ENCODE measurements at places on chromosomes 13 and 19.

- no peak for DNase-seq
Measured at GRCh38 chr19:53980539-53981375, 10.7 kb upstream of the CACNG6 start.

DNA sequence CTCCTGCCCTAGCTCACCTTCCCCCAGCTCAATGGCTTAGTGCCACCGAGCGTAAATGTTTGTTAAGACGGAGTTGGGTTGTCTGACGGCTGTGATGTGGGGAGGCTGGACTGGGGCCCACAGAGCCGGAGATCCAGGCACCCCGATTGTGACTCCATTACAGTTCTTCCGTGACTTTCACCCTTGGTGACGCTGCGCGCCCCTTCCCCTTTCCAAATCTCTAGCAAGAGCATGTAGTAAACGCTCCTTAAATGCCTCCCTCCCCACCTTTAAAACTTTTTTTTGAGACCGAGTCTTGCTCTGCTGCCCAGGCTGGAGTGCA is 829 bp downstream of the REEP6 start:
- DNase-seq = no peak

- no peak for DNase-seq
Measured at GRCh38 chr19:48113190-48113917, 2.7 kb upstream of the PLA2G4C start.

DNA sequence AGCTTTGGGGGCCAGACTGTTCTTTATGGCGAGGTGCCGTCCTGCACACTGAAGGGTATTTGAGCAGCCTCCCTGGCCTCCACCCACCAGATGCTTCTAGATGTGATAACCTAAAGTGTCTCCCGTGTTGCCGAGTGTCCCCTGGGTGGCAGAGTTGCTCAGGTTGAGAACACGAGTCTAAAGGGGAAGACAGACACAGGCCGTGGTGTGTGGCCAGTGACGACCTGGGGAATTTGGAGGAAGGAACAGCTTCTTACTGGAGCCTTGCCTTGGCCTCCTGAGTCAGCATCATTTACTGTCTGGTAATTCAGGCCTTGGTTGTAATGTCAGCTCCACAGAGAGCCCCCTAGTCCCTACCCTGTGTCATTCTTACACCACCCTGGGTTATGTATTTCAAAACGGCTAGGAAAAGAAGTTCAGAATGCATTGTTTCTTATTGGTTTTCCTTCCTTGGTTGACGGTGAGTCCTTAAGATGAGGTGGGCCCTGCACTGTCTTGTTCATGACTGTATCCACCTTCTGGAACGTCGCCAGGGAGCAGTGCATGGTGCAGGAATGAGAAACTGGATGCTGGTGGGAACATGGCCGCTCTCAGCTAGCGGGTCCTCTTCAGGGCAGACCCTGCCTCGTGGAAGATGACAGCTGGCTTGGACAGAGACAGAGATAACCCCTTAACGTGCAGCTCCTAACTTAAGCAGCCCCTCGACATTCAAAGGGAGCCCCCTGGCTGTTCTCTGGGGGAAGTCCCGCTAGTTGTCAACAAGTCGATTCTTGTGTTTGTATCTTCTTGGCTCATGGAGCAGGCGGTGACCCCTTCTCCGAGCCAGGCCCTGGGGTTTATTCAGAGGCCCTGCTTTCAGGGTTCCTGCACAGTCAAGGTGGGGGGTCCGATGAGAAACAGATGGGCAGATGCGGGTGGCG is 7.2 kb downstream of the SIN3B start:
- no peak for DNase-seq

DNA sequence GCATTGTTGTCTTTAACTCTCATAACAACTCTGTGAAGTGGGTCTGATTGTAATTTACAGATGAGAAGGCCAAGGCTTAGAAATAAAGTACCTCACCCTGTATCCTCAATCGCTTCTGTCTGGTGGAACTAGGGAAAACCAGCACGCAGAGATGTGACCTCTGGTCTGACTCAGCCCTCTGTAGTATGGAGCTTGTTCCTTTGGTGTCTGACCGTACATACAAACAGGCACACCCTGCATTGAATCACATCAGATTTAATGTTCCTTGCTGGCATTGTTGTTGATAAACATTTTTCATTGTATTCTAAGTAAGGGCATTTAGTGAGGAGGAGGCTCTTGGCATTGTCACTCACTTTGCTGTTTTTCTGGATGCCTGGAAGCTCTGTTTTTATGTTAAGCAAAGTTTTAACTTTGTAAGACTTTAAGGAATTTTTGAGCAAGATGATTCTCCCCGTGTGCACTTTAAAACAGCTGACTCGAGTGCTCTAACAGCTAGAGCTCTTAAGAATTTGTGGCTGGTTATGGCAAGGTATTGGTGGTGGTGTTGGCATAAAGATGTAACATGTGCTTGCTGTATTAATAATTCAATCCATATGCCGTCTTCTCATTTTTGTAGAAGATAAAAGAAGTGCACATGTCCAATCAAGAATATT is 89.0 kb upstream of the SPATA13 start:
- no peak for DNase-seq

DNA sequence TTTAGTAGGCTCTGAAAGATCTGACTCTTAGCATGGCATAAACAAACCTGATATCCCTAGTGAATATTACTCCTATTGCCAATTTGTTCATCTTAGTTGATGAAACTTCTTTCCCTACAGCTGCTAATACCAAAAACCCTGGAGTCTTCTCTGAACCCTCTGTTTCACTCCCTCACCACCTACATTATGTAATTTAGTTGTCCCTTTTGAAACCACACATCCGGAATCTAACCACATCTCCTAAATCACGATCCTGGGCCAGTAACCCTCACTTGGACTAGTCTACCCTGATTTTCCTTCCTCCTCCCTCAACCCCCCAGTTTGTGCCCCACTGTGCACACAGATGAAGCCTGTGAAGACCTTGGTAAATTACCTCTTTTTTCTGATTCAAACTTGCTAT is 1.2 kb downstream of the ZNF256 start:
- DNase-seq = no peak

DNA sequence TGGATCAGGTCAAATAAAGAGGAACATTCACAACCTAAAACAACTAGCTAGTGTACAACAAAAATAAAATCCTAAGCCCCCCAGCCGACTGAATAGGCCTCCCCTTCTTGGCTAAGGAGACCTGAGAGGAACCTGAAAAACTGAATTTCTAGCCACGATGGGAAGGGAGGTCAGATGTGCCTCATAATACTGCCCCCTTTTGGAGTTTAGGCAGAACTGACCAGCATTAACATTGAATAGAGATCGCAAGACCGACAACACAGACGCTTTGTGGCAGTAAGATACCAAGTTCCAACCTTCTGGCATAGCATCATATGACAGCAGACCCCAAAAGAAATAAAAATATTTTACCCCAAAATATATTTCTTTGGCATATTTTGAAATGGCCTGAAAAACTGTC is 15.9 kb downstream of the CBY2 start:
- DNase-seq = peak; percentile 11

- no peak for DNase-seq
Measured at GRCh38 chr13:97459215-97459777, 25.3 kb downstream of the RAP2A start.

DNA sequence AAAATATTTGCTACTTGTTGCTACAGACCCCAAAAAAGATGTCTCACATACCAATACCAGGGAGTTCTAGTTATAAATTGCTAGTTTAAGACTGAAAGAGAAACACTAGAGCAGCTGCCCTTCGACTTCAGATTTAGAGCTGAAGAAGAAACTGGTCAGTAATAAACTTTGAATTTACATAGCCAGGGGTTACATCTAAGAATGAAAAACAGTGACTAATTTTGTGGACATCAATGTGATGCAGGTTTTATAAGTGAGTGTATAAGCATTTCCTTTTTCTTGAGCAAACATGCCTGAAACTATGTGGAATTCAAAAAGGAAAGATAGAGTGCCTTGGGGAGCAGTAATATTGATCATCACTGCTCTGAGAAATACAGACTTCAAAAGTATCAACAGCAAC is 724.9 kb upstream of the MIR17HG start:
- peak; percentile 25 for DNase-seq

- peak; percentile 34 for DNase-seq
Measured at GRCh38 chr13:44197791-44198770, 175.5 kb upstream of the SERP2 start.

DNA sequence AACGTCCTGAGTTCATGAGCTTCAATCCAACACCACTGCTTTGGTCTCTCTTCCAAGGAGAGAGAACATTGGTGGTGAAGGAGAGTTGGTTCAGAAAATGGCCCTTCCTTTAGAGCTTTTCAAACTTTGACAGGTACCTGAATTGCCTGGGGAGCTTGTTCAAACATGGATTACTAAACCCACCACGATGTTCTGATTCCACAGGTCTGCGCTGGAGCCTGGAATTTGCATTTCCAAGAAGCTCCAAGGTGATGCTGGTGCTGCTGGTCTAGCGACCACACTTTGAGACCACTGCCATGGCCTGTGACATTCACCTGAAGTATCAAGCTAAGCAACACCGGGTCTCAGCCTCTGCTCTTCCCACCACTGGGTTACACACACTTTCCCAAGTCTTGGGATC is 60.2 kb downstream of the GSX1 start:
- DNase-seq = no peak

GRCh38 chr13:114174529-114174961 is 4.5 kb upstream of the CFAP97D2 start:
- DNase-seq = peak; percentile 9

DNA sequence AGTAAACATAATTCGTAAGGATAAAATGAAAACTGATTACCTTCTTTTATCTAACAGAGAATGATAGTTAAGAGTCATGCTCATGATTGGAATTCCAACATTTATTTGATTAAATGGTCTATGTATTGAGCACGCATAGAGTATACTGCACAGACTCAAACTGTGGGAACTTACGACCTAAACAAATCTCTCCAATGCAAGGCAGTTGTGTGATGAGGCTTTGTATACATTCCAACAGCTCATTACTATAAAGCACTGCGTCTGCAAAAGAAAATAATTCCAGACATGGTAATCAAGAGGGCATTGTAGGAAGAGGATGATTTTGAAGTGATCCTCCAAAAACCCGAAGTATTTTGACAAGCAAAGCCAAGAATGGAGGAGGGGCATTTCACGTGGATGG is 169.5 kb downstream of the NUFIP1 start:
- DNase-seq = no peak

- DNase-seq = no peak
Measured at GRCh38 chr13:23632048-23632582, 61.9 kb downstream of the TNFRSF19 start.

DNA sequence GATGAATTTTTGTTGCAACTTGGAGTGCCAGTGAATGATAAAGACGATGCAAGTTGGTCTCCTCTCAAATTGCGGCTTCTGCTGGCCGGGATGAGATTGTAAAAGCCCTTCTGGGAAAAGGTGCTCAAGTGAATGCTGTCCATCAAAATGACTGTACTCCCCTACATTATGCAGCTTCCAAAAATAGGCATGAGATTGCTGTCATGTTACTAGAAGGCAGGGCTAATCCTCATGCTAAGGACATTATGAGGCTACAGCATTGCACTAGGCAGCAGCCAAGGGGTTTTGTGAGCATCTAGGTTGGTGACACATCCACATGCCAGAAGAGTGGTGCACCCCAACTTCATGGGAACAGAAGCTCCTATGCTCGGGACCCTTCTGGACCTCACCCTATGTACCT is 22.2 kb upstream of the KLF5 start:
- no peak for DNase-seq

DNA sequence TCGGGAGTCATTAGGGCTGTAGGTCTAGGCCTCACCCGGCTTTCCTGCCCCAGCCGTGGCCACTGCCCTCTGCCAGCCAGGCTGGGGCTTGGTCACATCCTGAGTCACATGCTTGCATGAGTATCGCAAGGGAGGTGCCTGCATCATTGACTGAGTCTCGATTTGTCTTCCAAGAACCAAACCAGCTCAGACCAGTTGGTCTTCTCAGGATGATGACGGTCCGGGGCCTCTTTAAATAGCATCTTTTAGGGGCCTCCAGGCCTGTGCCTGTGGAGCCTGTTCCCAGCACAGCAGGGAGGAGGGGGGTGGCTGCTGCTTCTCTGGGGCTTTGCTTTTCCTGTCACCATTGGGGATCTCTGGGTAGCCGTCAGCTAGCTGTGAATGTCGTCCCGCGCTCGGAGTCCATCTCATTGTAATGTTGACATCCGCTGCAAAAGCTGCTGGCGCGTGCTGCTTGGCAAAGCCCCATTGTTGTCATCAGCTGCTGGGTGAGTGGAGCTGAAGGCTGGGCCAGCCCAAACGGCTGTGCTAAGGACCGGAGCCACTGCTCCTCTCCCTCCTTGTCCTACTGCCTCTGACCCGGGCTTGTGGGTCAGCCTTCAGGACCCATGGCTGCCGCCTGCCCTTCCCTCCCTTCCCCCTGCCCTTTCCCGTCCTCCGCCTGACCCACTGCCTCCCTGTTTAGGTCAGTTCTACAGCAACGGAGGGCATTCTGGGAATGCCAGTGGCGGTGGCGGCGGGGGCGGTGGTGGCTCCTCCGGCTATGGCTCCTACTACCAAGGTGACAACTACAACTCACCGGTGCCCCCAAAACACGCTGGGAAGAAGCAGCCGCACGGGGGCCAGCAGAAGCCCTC is 14.3 kb upstream of the QTRT1 start:
- no peak for DNase-seq

- no peak for DNase-seq
Measured at GRCh38 chr19:31181535-31181934, 167.7 kb downstream of the TSHZ3 start.

DNA sequence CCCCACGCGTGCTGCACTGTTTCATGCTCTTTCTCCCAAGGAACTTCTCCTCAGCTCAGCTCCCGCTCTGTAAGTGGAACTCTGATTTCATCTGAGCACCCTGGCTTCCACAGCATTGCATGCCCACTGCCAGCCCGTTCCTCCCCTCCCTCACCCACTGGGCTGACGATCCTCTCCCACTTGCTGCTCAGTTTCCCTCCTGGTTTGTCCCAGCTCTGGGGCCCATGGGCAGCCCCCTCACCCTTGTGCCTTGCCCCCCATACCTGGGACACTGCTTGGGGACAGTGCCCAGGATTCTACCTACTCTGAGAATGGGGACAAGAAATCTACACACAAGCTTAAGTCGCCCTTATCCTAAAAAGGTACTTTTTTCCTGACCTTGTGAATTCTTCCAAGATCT is 115.9 kb upstream of the C1QTNF9B start:
- no peak for DNase-seq

- DNase-seq = no peak
Measured at GRCh38 chr19:33677745-33678426, 56.1 kb downstream of the CHST8 start.

DNA sequence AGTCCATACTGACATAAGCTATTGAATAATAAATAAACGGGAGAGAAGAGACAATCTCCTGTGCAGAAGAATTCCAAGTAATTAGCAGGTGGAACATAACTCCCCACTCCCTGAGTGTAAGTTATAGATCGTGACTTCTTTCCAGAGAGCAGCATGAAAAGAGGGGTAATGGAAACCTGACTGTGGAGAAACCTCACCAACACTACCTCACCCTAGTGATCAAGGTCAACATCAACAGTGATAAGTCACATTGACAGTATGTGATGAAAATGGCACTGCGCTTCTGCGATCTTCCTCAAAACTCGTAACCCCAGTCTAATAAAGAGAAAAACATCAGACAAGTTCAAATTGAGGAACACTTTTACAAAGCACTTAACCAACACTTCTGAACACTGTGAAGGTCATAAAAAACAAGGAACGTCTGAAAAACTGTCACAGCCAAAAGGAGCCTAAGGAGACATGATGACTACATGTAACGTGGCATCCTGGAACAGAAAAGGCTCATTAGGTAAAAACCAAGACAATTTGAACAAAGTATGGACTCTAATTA is 19.8 kb downstream of the CAB39L start:
- DNase-seq = no peak
